Cardiac septum (tissue), 1 donor: ENCODE measurements at places on chromosomes 1 and 21. TPM values are rescaled to one million over a fixed set of nuclear protein-coding genes. Genes with fewer than 3 reads are reported as not detected.

DNA sequence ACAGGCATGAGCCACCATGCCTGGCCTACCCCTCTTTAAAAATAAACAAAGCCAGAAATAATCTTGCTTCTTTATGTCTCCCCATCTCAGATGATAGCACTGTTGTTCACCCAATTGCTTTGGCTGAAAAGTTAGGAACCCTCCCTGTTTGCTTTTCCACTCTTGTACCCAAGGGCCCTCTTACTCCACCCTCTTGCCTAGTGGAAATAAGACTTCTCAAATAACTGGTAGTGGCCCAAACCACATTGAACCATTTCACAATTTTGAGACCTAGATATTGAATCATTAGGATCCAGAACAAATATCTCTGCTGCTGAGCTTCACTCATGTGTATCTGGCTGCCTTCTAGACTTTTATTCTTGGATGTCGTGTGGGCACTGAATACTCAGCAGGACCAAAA, 37.7 kb downstream of the RNF220 start:
- no peak for DNase-seq

DNA sequence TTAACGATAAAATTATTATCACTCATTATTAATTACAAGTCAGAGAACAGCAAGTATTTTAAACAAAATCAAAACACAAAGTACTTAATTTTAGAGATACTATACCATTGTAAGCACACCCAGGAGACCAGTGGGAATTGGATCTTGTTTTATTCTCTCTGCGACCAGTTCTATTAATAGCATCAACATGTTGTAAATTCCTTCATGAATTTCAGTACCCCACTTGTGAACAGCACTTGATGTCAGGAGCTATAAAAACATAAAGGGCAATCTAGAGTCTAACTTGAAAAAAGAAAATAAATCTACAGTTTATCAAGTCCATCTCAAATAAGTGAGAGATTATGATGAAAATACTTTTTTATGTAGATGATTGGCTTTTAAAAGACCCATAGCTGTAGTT, 42.9 kb downstream of the USP24 start:
- DNase-seq = no peak

DNA sequence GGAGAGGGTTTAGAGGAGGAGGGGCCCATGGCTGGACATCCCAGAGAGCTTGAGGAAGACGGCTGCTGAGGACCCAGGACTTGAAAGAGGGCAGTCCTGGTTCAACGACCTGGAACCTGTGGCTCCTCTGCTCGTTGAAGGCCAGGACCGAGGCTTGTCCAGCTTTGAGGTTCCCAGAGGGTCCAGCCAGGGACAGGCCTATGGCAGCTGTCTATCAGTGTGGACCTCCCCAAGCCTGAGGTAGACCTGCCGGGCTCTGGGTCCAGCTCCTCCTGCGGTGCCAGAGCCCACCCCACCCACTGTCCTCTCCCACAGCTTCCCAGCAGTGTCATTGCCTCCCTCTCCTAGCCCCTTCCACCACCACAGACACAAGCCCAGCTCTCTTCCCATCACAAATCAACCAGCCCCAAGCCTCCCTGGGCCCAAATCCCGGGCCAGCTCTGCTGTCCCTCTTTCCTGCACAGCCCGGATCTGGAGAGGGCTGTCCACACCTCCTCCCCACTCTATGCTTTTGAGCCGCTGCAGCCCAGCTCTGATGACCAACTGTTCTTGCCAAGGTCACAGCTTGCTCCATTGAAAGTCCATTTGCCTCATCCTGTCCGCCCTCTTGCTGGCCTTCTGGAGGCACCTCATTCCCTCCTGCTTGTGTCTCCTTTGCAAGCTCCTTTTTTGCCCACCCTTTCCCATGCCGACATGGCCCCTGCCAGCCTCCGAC, 48.7 kb upstream of the EDN2 start:
- peak; percentile 66 for DNase-seq

GRCh38 chr1:96698342-96698983, 23.1 kb upstream of the PTBP2 start:
- no peak for DNase-seq

Gene MATN1
- not detected for total RNA-seq

DNA sequence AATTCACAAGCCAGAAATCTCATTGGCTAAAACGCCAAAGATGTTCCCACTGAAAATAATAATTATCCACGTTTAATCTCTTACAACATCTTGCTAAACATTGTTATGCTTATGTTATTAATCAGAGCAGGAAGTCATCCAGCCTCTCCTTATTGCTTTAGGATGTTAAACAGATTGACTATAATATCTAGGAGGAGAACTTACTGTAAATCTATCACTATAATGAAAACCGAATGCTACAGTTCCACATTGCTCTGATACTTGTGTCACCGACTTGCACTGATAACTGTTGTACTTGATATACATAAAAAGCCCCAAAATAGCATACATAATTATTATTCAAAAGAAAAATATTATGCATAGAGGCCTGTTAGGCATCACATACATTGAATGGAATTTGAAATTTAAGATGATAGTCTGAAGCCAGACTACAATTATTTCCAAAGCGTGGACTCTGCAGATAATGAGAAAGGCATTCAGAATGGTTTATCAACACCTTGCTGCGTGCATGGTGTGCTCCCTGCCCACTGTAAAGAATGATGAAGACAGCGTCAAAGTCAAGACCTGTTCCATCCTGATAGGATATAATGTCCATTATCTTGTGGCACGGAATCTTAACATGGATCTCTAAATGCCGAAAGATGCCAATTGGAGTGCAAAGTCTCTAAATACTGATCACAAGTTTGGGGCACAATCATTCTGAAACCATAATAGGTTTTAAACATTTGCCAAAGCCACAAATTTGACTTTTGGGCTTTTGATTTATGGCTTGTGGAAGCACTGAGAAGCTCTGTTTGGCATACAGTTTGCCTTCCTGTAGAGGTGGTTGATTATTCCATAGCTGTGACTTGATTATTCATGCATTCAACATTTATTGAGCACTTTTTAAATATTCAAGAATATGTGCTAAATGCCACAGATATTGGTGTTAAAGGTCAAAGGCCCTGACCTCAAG, 71.3 kb downstream of the CRB1 start:
- DNase-seq = no peak

- DNase-seq = no peak
These were observed 58.5 kb downstream of the PSMG1 start for GRCh38 chr21:39124681-39125251.

Gene ODF2L
- total RNA-seq = 12.1 TPM
